ENCODE measurements at places on chromosomes 5 and 9.

DNA sequence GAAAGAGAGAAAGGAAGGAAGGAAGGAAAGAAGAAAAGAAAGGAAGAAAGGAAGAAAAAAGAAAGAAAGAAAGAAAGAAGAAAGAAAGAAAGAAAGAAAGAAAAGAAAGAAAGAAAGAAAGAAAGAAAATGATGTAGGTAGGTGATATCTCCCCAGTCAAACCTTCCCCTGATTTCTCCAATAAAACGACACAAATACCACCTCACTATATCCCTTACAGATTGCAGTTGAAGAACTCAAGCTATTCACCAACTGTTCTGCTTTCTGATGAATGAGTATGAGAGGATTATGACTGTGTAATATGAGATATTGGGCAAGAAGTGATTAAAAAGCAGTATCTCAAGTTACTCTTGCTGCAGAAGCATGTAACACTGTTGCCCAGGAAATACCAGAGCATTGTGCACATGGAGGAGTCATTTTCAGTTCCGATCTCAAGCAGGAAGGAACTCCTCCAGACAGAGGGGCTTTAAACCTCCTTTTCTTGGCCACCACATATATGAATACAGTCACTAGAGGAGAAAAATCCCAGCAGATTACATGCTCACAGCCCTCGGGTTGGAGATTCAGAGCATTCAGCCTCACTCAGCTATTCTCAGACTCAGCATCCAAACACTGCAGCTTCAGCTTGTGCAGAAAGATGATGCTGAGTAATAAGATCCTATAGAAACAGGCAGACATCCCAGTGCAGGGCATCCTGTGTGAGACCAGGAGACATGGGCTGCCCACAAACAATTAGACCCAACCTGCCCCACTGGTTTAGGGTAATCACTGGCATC lies 61.4 kb downstream of the UGCG start:
- peak; percentile 5 for DNase-seq

DNA sequence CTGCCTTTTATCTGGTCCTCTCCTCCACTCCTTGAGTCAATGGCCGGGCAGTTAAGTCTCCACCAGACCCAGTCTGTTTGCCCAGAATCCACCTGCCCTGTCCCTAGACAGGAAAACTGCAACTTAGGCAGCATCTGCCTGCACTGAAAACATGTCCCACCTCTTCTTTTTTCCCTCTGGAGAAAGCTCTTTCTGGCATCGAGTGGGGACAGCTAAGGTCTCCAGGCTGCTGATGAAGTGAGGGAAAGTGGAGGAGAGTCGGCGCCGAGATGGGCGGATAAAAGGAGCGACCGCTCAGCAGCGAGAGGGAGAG lies 243 bp upstream of the SHISAL2B start:
- DNase-seq, result no peak

- no peak for DNase-seq
These were observed 19.0 kb downstream of the FBXW5 start for GRCh38 chr9:136925414-136926153.

DNA sequence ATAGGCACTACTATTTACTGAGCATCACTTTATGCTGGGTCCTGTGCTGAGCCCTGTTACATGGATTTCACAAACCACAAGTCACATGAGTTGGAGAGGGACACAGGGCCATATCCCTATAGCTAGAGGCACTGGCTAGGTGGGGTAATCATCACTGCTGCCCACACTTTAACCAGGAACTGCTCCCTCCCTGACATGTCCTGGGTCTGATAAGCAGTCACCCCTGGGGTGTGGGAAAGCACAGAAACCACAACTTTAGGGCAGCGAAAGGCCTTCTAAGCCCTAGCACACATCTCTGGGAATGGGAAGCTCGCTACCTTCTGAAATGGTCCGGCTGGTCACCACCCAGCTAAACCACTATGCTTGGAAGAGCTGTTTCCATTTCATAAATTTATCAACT lies 15.0 kb downstream of the TBC1D2 start:
- DNase-seq, result no peak

DNA sequence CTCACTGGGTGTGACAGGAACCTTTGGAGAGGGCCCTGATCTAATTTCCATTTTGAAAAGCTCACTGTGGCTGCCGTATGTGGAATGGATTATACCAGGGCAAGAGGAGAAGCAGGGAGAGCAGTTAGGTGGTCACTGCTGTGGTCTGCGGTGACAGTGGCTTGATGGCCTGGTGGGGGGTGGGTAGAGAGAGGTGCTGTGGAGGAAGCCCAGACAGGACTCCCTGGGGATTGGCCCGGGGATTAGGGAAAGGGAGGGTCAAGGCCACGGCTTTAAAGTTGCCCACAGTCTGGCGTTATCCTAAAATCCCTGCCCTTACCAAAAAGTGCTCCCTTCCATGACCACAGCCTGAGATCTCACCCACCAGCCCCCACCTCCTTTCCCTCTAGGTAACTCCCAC lies 4.7 kb downstream of the B4GALT7 start:
- DNase-seq, result no peak

GRCh38 chr9:134066526-134066912 lies 1.3 kb downstream of the BRD3 start:
- DNase-seq, result no peak

DNA sequence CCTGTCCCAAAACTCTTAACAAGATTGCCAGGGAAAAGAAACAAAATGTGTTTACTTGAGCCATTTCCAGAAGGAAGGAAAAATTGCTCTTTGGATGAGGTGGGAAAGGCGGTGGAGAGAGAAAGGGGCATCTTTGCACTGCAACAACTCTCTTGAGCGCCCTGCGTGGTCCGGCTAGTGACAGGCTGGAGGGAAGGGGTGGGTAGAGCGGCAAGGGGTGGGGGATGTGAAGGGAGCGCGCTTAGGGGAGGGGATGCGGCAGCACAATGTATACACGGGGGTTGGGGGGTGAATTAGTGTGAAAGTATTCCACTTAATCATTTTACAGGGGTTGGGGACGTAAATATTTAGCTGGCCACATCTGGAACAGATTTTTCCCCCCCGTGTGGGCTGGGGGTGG lies 1.3 kb downstream of the FGF10 start:
- no peak for DNase-seq

- no peak for DNase-seq
These were observed 57.6 kb downstream of the PFDN1 start for GRCh38 chr5:140245341-140245740.

- DNase-seq, result no peak
These were observed 231.6 kb upstream of the ANKH start for GRCh38 chr5:15103130-15103529.

GRCh38 chr5:6408260-6408596 lies 29.9 kb upstream of the MED10 start:
- no peak for DNase-seq

- DNase-seq, result no peak
These were observed 85.5 kb upstream of the CTSL start for GRCh38 chr9:87640385-87640795.

DNA sequence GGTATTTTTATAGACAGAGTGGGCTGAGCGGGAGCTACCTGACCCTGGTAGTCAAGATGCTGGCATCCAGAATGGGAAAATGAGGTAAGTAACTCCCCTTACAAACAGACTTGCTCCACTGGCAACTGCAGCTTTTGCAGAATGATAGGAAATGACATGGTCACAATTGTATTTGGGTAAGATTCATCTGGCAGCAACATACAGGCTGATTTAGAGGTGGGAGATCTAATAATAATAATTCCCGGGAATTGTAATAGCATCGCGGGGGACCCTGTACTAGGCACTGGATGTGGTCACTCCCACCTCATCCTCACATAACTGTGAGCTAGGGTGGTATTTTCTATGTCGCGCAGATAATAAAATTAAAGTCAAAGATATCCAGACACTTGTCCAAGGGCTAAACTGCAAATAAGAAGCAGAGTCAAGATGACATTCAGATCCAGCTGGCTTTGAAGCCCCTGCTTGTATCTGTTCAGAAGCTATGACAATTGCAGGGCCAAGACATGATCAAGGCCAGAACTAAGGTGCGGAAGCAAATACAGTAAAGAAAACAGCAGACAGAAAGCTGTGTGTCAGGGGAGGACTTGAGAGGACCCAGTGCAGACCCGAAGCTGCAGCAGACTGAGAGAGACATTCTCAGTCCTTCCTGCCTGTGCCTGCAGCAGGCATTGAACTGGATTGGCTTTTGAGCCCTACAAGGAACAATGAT lies 507.2 kb downstream of the BNC2 start:
- no peak for DNase-seq

GRCh38 chr5:43973318-43973717 lies 370.3 kb downstream of the NNT start:
- no peak for DNase-seq

GRCh38 chr9:88106492-88106891 lies 31.8 kb downstream of the SPATA31C2 start:
- DNase-seq, result no peak

DNA sequence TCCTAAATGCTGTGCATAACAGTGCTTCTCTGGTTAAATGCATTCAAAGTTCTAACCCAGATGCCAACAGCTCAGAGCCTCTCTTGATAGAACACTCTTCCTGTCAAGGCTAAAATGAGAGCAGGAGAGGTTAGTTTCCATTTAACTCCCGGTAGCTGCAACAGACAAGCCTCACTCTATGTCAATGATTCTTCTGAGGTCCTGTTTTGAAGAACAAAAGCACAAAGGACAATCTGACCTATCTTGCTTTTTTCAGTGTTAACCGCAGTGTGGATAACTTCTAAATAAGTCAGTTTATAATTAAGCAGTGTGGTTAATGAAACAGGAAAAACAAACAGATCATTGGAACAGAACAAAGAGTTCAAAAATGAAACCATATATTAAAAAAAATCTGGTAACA lies 80.7 kb downstream of the ANKRD55 start:
- DNase-seq, result peak; percentile 74

DNA sequence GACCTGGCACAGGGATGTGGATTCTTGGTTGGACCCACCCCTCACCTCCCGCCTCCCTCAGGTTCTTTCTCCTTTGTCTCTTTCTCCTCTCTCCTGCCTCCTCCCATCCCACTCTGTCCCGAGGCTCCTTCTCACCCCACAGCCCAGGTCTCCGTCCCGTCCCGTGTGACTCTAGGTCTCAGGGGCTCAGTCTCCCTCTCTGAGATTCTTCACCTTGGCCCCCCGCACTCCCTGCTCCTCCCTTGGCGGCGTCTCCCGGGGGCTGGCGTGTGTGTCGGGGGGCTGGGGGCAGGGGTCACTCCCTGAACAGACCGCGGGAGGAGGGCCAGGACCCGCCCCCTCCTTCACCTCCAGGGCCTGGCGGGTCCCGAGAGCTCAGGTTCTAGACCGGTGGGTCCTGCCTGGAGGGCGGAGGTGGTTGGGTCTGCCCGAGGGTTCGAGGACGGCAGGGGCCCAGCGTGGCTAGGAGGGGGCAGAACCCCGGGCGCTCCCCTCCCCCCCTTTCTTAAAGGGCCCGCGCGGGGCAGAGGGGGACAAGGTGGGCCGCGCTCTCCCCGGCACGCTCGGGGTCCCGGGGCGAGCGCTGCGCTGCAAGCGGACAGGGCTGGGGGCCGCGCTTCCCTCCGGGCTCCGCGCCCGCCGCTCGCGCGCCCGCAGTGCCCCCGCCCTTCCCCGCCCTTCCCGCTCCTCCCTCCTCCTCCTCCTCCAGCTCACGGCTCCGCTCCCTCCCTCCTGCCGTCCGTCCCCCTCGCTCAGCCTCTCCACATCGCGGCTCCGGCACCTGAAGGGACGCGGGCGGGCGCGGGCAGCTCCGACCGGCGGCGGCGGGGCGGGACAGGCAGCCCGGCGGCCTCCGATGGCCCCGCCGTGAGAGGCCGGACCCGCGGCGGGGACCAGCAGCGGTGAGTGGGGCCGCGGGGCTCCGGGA lies at the start of gene PSD2:
Gene PSD2 (plus strand): TSS at position 735 of the 928 bp plus-strand sequence. CDS start 13,633 bp downstream, outside the sequence.
- peak; percentile 20 for DNase-seq

DNA sequence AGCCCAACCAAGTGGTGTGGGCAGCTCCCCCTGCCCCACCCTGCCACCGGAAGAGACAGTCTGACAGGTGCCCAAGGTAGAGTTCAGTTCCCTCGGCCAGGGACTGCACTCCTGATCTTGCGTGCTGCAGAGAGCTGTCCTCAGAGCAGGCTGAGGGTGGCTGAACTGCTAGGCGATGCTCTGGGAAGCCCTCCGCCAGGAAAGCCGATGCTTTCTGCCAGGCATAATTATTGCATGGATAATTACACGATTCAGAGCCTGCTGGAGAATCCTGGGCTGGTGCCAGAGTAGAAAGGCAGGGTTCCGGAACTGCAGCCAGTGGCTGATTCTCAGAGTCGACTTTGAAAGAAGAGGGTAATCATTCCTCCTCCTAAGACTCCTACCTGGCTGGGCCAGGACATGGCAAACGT lies 19.3 kb downstream of the KCNIP1 start:
- DNase-seq, result peak; percentile 35

- DNase-seq, result no peak
These were observed 477.8 kb downstream of the SPATA31A7 start for GRCh38 chr9:61667559-61668121.

DNA sequence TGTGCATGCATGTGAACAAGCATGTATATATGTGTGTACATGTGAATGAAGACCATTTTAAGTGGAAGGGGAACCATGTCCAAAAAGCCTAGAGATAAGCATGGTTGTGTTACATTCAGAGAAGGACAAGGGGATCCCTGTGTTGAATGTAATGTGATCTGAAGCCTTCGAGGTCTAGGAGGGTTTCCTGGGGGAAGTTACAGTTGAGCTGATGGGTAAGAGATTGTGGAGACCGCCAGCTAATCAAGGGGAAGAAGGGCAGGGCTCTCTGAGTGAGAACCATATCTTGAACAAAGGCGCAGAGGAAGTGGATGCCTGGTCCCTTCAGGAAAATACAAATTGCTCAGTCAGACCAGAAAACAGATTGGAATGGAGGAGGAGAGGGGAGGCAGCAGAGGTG lies 45.5 kb upstream of the TNFSF15 start:
- DNase-seq, result no peak

DNA sequence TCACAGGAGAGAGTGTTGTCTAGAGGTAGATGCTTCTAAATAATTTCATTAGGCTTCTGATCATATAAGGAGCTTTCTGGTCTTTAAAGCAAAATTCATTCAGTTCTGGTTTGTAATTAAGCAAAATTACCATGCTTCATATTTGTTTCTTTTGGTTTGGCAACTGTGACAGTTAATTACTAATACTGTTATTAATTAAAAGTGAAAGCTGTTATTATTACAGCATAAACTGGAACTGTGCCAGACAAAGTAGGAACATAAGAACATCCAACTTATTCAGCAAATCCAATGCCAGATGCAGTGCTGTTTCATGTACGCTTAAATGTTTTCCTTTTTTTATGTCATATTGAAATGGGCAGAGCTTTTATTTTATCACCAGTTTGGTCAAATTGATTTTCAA lies 70.4 kb upstream of the DAB2 start:
- DNase-seq, result no peak

DNA sequence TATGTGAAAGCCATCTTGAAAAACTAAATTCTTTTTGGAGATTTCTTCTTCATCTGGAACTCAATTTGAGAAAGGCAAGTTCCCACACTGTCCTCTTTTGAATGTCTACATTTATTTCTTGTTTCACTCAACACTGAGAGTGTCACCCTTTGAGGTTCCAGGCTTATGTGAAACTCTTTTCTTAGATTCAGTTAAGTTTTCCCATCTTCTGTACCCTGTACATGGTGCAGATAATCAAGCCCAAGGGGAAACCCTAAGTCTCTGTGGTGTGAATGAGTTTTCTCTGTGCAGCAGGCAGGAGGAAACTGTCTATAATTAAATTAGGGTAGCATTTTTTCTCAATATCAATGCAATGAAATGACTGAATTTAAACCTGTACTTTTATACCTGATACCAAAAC lies 72.3 kb upstream of the PRLR start:
- no peak for DNase-seq
